ENCODE measurements at places on chromosomes 1 and 21.

DNA sequence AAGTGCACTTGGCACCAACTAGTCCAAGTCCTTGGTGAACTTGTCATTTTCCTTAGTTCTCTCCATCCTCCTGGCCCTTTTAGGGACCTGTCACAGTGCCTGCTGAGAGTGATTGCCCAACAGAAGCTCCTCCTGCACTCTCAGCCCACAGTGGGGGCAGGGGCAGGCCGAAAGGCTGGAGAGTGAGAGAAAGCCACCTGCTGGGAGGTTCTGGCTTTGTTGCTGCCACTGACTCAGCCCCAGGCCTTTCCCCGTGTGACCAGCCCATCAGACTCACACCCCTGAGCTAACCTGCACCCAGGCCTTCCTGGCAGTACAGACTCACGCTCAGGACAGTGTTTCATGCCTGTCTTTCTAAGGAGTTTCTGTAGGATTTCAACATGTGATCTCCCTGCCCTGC lies 17.1 kb upstream of the PROK1 start:
- DNase-seq: peak; percentile 3

GRCh38 chr21:43988016-43988415 lies 24.1 kb upstream of the TRAPPC10 start:
- no peak for DNase-seq

DNA sequence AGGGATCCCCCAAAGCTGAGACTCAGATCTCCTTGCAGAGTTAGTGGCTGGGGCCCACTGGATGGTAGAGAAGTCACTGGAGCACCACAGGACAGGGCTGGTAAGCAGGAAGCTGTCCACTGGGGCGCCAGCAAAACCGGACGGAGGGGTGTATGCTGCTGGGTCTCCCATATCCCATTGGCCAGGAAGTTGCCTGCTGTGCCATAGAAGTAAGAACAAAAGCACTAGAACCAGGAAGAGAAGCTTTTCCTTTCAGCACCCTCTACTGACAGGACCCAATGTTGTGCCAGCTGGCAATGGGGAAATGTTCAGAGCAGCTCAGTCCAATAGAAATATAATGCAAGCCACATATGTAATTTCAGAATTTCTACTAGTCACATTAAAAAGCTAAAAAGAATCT lies 146.6 kb downstream of the SPATA46 start:
- DNase-seq: peak; percentile 64

DNA sequence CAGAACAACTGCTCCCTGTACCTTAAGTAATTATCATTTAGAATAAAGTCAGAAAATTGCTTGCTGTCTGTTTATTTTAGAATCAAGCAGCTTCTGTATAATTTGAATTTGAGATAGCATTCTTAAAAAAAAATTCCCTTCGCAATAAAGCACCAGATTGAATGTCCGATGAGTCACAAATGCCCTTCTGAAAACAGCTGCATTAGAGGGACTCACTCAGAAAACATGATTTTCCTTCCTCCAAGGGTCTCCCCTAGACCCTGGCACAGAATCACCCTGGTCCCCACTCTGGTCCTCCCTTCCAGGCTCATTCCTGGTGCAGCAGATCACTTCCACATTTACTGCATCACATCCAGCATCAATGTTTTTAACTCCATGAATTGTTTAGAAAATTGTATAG lies 471.1 kb upstream of the VAMP3 start:
- DNase-seq: no peak

GRCh38 chr1:85229574-85230097 lies 28.8 kb upstream of the SYDE2 start:
- DNase-seq: no peak

- DNase-seq: no peak
Observed at GRCh38 chr21:36134803-36135390, at the start of gene CBR3. TSS of gene CBR3 (plus strand) at chr21:36135079. CDS start at chr21:36135193, 114 bp downstream.

DNA sequence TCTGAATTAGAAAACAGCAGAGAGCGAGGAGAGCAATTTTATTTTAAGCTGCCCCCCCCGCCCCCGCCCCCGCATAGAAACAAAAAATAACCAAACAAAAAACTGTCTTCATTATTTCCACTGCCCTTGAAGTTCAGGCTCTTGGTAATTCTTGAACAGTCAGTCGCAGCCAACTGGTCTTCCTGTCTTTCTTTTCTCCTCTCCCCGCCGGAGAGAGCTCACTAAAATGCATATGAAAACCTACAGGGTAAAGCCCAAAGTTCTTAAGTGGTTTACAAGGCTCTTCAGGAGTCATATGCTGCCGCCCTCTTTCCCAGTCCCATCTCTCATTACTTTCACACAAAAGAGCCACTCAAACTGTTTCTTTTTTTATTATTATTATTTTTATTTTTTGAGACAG lies 1.1 kb upstream of the ANKRD35 start:
- no peak for DNase-seq

DNA sequence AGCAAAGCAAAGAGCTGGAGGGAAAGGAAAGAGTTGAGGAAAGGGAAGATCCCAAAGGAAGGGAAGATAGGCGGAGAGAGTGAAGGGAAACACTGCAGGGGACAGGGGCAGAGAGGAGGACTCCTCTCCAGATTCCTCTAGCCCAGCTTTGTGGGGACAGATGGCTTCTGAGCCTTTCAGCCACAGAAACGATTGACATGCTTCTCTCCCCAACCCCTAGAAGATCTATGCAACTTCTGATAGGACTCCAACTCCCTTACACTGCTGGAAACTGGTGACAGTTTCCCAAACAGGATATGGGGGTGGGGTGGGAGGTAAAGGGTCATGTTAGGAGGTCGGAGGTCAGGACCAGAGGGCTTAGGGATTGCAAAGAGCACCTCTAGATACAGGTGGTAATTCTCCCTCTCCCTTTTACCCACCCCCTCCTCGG lies 6.5 kb downstream of the MEX3A start:
- no peak for DNase-seq

- DNase-seq: no peak
Observed at GRCh38 chr1:226436855-226437491, 29.1 kb upstream of the PARP1 start.

- no peak for DNase-seq
Observed at GRCh38 chr1:223229756-223230155, 86.7 kb upstream of the TLR5 start.

DNA sequence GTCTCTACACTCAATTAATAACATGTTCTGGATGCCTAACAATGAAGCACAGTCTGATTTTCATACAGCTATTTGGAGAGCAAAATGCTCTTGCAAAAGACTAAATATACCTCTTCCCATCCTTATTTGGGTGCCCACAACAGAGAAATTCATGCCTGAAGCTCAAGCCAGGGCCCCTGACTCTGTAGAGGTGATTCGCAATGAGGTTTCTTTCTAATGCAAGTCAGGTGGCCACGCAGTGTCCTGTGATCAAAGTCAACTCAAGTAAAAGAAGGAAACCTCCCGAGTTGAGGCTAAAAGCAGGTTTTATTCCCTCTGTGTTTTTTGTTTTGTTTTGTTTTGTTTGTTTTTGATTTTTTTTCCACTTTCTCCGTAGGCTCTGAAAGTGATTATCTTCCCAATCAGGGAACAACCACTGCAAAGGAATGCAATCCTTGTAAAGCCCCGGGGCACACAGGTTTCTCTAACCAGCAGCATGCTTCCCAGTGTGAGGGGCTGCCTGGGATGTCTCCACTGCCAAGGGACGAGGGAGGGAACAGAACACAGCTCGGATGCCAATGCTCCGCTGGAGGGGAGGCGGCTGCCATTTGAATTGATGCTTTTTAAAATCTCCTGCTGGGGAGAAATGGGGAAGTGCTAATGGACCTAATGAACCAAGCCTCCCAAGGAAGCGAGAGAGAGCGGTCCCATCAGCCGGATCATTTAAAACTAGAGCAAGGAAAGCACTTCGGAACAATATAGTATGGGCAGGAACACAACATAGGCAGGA lies 73.8 kb upstream of the SSX2IP start:
- DNase-seq: no peak

GRCh38 chr1:202279806-202280205 lies 61.9 kb downstream of the UBE2T start:
- no peak for DNase-seq
